Neural progenitor cell (in vitro differentiated cells): ENCODE measurements at places on chromosomes 12 and 14. TPM values are rescaled to one million over a fixed set of nuclear protein-coding genes. Genes with fewer than 3 reads are reported as not detected.

The BBOF1 gene
- total RNA-seq: 2.0 and 4.6 TPM in 2 replicates

The MMAB gene
- 24.7 and 34.5 TPM in 2 replicates for total RNA-seq

DNA sequence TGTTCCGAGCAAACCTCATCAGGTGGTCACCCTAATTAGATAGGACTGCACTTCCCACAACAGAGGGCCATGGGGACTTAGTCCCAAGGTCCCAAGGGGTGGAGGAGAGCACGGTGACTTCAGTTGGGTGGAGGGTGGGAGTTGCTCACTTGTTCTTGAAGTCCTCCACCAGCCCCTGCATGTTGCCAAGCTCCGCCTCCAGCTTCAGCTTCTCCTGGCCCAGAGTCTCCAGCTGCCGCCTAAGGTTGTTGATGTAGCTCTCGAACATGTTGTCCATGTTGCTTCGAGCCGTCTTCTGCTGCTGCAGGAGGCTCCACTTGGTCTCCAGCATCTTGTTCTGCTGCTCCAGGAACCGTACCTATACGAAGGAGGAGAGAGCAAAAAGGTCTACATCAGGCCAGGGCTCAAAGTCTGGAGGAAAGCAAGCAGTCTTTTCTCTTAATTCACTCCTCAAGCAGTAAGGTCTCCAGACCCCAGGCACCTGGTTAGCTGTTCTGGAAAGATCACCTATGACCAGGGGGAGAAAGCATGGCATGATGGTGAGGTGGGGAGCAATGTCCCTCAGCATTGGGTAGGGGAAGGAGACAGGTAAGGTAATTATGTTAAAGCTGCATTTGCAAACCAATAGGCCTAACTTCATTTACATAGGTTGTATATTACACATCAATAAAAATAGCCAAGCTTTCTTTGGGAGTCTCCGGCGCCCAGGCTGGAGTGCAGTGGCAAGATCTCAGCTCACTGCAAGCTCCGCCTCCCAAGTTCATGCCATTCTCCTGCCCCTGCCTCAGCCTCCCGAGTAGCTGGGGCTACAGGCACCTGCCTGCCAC is 2.9 kb downstream of the KRT8 start:
- DNase-seq: no peak
- no peak overlapping the region for H3K4me3 ChIP-seq
- H3K36me3 ChIP-seq: no peaks in the 10 kb centered on the region
- H3K4me1 ChIP-seq: peaks cover under 1% of the 10 kb centered on the region
- no peak overlapping the region for H3K27ac ChIP-seq
- H3K27me3 ChIP-seq: no peaks in the 10 kb centered on the region

DNA sequence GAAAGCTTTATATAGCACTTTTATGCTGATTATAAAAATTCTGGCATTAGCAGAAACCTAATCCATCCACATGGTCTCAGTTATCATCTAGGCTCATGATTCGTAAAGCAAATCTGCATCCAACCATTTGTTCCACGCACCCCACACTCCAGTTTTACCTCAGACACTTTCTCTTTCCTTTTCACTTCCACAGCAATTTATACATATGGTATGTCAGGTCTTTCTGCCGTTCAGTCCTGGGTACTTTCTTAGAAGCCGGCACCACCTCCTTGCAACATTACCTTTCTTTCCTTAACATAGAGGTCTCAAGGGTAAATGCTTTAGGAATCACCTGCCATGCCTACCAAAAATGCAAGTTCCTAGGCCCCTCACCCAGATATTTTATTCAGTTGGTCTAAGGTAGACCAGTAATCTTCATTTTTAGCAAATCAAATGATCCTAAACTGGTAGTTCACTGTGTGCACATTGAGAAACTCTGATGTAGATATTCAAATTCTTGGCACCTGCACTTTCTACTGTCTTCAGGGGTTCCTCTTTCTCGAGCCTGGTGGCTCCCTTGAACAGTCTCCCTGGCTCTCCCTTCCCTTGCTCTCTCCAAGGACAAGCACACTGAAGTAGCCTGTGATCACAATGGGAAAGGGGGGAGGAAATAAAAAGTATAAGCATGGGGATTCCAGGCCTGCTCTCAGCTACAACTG is 2.8 kb upstream of the KRAS start:
- no peaks in the 10 kb centered on the region for H3K36me3 ChIP-seq
- DNase-seq: no peak
- peaks cover 8% of the 10 kb centered on the region for H3K4me1 ChIP-seq
- H3K4me3 ChIP-seq: no peak overlapping the region
- H3K27ac ChIP-seq: no peak overlapping the region
- H3K27me3 ChIP-seq: peaks cover 21% of the 10 kb centered on the region

- peak within 1 kb of the TSS; percentile 82 for H3K4me3 ChIP-seq
- H3K27me3 ChIP-seq: peaks cover 78% of the 10 kb centered on the region
- peaks cover 18% of the 10 kb centered on the region for H3K4me1 ChIP-seq
Observed at GRCh38 chr12:4273652-4274395, at the start of gene CCND2. TSS of gene CCND2 (plus strand) at chr12:4273762. CDS start at chr12:4274041, 279 bp downstream.

GRCh38 chr12:121038861-121039668 is at the start of gene OASL:
TSS of gene OASL (minus strand) at chr12:121039246. CDS start at chr12:121038971, 275 bp downstream.
- no peak within 1 kb of the TSS for H3K27ac ChIP-seq
- no peaks in the 10 kb centered on the region for H3K36me3 ChIP-seq
- no peaks in the 10 kb centered on the region for H3K4me1 ChIP-seq
